ENCODE measurements at places on chromosomes 7 and 10.
A peak's percentile ranks its signal among the peaks of the same experiment; 100 is the strongest.

DNA sequence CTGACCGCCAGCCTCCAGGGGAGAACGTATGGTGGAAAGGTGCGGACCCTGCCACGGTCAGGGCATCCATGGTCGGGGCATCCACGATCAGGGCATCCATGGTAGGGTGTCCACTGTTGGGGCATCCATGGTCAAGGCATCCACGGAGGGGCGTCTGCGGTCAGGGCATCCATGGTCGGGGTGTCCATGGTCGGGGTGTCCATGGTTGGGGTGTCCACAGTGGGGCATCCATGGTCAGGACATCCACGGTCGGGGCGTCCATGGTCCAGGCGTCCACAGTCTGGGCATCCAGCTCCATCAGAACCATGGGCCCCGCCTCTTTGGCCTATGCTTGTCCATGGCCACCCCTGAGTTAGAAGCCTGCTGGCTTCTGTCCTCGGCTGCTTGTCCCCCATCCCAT is 148.1 kb downstream of the ADARB2 start:
- DNase-seq, result no peak

GRCh38 chr10:71223347-71224058 is 11.1 kb downstream of the UNC5B start:
- no peak for DNase-seq

DNA sequence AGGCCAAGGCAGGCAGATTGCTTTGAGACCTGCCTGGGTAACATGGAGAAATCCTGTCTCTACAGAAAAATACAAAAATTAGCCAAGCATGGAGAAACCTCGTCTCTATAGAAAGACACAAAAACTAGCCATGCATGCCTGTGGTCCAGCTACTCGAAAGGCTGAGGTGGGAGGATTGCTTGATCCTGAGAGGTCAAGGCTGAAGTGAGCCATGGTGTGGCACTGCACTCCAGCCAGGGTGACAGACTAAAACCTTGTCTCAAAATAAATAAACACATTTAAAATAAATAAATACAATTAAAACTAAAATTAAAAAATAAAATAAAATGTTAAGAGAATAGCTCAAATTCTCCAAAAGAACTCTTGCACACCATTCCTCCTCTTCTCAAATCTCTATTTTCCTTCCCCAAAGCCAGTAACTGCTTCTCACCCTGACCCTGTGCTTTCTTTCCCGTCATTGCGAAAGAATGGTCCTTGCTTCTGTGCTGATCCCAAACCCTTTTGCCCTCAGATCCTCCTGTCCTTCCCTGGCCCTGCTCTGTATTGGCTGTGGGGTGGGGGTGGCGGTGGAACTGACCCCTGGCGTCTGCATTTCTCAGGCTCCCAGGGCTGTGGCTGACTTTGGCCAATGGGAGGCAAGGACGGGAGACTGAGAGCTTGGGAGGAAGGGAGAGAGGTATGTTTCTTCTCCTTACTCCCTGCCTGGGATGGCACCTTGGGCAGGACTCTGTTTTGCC is 12.4 kb downstream of the SRGN start:
- DNase-seq, result no peak

GRCh38 chr7:23467291-23467805 is 2.9 kb downstream of the IGF2BP3 start:
- DNase-seq, result no peak

DNA sequence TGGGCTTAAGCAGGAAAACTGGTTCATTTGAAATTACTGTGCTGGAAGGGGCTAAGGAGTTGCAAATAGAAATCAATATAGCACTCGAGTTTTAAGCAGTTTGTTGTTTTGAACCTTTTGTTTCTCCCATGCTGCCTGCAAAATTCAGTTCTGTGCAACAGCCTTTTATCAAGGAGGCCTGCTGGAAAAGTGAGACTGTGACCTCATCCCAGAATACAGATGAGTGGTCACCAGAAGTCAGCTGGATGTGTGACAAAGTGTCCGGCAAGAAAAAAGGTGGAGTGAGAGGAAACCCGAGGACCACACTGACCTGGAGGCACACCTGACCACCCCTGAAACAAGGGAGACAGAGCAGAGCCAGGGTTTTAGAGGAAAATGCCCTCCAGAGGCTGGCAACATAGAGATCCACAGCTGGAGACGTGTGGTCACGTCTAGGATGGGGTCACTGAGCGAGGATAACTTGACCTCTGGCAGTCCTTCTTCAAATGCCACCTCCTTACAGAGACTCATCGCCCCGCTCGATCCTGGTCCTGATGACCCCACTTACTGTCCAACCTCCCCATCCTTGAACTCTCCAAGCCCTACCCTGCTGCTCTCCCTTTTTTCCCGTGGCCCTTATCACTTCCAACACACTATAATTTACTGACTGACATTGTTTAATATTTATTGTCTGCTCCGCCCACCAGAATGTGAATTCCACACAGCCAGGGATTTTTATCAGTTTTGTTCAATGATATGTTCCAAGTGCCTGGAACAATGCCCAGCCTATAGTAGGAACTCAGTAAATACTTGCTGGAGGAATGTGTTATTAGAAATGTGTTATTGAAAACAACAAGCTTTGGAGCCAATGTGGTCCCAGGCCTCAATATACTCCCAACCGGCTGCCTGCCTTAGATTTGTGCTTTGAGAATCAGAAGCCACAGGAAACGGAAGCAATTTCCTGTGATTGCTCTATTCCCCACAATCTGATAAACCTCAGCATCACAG is 243.8 kb downstream of the GLI3 start:
- DNase-seq, result no peak

GRCh38 chr10:34319197-34319846 is 495.8 kb downstream of the PARD3 start:
- DNase-seq, result no peak

DNA sequence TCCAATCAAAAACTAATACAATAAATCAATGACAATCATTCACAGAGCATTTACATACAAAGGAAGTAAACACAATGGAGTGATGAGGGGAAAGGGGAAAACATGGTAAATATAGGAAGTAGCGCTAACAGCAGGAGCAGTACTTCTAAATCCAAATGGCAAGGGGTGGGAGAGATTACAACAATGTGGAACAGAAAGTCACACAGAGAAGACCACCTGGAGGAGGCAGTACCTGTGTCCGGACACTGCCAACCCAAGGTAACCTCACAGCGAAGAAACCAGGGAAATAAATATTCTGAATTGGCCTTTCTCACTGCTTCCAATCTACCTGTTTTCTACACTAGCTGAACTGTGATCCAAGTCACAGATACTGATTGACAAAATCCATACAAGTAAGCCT is 58.2 kb downstream of the ABI1 start:
- DNase-seq, result no peak

- DNase-seq, result no peak
Observed at GRCh38 chr10:23525406-23525805, 86.5 kb downstream of the OTUD1 start.

DNA sequence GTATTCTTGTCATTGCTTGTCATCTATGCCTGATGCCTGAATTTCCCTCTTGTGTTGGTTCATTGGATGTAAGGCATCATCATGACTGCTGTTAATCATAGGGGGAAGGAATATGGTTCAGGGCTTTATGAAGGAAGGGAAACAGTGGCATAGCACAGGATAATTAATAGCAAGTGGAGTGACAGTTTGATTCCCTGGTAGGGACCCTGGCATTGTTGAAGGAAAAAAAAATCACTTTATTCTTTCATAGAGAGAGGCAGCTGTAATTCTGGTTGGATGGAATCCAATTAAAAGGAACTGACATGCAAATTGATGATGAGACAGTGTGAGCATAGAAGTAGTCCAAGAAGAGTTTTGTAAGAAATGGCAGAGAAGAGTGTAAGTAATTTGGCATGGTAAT is 121.4 kb downstream of the AUTS2 start:
- no peak for DNase-seq

- DNase-seq, result no peak
Observed at GRCh38 chr10:80515941-80516340, 21.8 kb upstream of the SH2D4B start.

DNA sequence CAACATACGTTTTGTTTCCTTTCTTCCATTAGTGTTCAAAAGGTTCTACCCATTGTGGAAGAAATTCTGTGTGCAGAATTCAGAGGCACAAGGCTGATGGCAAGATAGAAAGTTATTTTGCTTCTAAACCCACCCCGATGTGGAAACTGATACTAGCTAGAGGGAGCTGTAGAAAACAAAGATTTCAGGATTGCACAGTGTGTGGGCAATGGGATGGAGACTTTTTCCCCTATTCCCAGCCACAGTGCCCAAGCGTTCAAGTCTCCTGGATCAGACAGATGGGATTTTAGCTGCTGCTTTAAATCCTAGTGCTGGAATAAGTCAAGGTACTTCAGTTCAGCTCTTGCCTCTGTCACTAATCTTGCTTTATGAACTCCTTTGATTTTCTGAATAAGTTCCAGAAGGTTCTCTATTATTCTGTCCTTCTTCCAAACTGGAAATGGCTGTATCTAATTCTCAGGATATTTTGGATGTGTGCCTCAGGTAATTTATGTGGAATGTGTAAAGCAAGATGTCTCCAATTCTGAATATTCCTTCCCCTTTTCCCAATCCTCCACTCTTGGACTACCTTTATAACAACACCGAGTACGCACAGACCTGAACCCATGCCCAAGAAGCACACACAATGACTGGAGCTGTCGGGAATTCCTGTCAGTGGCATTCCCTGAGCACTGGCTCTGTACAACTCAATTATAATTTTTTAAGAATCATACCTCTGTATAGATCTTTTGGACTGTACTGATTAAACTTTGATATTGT is 473.0 kb downstream of the PLXDC2 start:
- no peak for DNase-seq

- no peak for DNase-seq
Observed at GRCh38 chr7:138900035-138900828, 81.0 kb downstream of the KIAA1549 start.

DNA sequence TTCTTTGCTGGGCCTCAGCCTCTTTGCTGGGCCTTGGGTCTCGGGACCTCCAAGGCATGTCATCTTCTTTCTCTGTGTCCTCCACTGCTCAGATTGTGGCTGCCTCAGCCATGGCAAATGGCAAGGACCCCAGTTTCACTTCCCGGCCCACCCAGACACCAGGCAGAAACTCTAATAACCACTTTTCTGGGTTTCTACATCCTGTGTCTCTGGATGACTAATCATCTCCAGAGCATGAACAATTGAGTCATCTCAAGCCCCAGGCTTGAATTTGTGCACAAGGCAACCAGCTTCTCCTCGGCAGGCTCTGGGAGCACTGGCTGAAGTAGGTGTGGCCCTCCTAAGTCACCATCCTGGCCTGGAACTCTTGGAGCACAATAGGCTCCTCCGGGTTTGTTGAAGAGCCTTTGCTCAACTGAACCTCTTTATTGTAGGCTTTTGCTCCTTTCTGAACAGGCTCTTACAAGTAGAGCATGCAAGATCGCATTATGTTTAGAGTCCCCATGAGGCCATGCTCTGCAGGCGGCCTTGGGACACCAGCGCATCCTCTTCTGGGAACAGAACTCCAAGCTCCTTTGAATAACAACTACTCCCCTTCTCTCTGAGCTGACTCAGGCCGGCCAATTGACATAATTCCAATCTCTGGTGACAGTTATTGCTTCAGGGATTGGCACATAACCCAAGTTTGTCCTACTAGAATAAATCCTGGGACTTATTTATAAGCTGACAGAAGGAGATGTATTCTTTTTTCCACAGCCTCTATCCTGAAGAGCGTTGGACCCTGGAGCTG is 218.1 kb downstream of the WDR11 start:
- DNase-seq, result no peak

- no peak for DNase-seq
Observed at GRCh38 chr7:32539919-32540531, 44.7 kb downstream of the AVL9 start.

GRCh38 chr10:15385552-15386455 is 14.7 kb upstream of the FAM171A1 start:
- DNase-seq, result no peak

DNA sequence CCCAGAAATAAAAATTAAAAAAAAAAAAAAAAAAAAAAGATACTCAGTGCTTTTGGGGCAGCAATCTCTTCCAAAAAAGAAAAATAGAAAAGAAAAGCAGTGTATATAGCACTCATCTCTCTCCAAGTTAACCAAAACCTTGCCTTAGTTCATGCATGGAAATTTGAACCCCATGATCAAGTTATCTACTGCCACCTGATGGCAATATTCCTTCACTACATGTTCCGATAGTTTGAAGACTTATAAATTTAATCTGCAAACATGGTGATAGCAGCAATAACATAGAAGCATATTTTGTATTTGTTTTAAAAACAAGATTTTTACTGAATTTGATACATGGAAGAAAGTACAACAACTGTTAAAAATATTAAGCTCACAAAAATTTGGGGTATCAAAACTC is 48.6 kb upstream of the SLIT1 start:
- peak; percentile 60 for DNase-seq

GRCh38 chr10:71746344-71747037 is 26.8 kb downstream of the VSIR start:
- peak; percentile 28 for DNase-seq

DNA sequence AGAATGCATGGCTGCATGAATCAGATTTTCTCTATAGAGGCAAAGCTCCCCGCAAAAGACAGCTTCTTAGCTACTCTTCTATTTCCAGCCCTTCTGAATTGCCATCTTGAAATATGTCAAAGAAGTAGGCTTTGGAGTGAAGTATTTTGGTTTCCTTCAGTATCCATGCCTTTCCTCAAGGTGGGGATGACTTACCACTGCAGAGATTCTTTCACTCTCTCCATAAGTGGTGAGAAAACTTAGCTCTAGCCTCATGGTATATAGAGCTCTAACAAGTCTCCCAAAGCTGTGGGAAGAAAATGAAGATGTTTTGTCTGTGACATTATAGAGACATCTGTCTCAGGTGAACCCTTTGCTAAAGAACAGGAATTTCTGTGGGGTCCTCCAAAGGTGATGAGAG is 89.6 kb upstream of the ITGB1 start:
- no peak for DNase-seq

DNA sequence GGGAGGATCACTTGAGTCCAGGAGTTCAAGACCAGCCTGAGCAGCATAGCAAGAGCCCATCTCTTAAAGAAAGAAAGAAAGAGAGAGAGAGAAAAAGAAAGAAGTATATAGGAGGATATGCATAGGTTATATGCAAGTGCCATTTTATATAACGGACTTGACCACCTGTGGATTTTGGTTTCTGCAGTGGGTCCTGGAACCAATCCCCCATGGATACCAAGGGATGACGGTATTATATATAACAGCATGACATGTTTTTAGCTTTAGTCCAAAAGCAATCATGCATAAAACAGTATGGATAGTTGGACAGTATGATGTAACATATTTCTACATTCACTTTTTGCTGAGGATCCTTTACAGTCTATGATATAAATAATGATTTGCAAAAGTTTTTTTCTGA is 45.3 kb downstream of the DLD start:
- DNase-seq, result no peak

Measured in HEK293T (cell line).